NCI-H524 treated with DMSO at 0.1 percent for 48 hours (cell line): ENCODE measurements at places on chromosomes 12 and 14.

GRCh38 chr12:121990692-121991603, 30.7 kb upstream of the BCL7A start:
- peak; percentile 38 for DNase-seq

DNA sequence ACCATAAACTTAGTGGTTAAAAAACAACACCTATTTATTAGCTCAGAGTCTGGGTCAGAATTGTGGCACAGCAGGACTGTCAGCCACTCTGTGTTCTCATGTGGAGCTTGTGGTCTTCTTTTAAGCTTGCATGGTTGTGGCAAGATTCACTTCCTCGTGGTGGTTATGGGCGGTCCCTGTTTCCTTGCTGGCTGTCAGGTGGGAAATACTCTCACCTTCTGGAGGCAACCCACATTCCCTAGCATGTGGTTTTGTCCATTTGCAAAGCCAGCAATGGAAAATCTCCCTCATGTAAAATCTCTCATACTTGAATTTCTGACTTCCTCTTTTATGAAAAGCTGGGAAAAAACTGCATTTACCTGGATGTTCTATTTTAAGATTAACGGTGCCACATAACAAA, 229.8 kb downstream of the ALX1 start:
- no peak for DNase-seq

DNA sequence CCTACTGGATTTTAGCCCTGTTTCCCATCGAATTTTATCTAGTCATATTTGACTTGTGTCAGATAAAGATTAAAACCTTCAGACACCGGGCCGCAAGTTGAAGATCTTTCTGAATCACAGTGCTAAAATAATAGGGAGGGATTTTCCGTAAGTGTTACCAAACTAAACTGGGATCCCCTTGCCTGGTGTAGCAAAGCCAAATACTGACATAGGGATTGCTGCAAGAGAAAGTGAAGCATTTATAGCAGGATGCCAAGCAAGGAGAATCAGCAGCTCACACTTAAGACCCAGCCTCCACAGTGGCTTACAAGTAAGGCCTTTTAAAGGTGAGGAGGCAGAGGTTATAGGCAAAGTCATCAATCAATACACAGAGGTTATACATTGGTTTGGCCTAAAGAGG, 147.4 kb downstream of the AKAP6 start:
- DNase-seq = no peak

GRCh38 chr12:128008341-128008740, 258.6 kb upstream of the TMEM132C start:
- no peak for DNase-seq

DNA sequence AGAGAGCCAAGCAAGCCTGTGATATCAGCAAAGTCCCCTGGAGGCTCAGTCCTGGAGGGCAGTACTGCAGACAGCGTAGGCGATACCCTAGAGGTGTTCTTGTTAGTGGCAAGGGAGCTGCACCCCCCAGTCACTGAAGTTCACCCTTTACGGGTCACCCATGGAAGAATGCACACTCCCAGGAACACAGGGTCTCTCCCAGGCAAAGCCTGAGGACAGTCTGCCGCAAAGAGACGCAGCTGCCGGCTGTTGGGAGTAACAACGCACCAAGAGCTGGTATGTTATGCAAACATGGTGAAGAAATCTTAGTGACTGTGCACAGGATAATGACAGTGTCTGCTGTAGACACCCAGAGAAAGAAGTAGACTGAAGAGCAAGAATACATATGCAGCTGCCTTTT, 43.5 kb upstream of the NOS1 start:
- no peak for DNase-seq

DNA sequence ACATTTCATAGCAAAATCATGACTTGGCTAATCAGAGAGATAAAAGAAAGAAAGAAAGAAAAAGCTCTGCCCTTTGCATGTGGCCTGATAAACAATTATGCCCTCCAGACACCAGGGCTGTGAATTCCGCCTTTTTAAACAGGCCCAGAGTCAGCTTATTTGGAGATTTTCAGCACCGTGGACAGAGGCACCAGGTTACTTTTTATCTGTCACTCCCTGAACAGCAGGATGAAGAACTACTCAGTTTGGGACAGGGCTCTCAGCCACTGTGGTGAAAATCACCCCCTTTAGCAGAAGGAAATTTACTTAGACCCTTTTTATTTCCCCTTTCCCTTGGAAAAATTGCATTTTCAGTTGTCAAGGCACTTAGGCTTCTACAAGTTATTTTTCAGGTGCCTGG, 359.9 kb downstream of the NRXN3 start:
- no peak for DNase-seq

DNA sequence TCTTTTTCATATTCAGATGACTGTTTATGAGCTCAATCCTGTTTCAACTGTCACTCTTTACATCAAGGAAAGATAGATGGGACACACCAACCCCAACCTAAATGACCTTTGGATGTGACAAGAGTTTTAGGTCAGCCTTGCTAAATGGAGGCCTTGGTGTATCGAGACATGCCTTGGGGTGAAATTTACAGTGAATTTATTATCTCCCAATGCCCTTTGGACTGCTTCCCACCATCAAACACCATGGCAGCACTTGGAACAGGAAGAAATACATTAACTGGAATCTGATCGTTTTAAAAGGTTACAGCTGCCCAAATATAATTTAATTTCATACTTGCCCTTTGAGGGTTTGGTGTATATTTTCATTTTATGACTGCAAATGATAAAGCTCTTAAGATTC, 327.6 kb downstream of the SOX5 start:
- DNase-seq = no peak

DNA sequence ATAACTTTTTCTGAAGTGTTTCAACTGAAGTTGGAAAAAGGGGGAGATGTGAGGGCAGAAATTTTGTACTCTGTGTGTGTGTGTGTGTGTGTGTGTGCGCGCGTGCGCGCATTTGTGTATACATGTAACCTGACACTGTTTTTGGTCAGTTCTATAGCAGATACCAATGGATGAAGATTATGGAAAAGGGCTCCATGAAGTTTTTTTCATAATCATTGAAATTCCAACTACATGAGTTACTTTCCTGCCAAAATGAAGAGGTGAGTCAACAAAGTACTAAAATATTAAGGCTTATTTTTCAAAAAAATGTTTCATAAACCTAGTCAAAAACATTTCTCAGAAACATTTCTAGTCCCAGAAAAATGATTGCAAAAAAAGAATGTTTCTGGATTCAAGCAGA, 25.7 kb upstream of the CERS5 start:
- no peak for DNase-seq

- DNase-seq = no peak
These were observed 20.0 kb downstream of the KCNK10 start for GRCh38 chr14:88303041-88303440.

GRCh38 chr12:93297032-93297431, 80.7 kb upstream of the NUDT4 start:
- no peak for DNase-seq

DNA sequence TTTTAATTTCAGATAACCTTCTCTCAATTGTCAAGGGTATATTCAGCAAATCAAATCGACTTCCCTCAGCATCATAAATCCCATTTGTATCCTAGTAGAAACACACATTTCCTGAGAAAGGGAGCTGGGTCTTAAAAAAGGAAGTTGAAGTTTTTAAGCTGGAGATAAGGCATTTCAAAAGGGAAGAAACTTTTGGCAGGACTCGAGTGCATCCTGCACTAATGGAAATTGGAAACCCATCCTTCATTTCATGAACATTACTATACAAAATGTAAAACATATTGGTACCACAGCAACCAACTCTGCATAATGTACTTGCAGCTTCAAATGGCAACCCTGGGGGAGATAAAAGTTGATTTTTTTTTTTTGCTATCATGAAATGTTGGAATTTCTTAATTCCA, 23.7 kb upstream of the TMCC3 start:
- no peak for DNase-seq

DNA sequence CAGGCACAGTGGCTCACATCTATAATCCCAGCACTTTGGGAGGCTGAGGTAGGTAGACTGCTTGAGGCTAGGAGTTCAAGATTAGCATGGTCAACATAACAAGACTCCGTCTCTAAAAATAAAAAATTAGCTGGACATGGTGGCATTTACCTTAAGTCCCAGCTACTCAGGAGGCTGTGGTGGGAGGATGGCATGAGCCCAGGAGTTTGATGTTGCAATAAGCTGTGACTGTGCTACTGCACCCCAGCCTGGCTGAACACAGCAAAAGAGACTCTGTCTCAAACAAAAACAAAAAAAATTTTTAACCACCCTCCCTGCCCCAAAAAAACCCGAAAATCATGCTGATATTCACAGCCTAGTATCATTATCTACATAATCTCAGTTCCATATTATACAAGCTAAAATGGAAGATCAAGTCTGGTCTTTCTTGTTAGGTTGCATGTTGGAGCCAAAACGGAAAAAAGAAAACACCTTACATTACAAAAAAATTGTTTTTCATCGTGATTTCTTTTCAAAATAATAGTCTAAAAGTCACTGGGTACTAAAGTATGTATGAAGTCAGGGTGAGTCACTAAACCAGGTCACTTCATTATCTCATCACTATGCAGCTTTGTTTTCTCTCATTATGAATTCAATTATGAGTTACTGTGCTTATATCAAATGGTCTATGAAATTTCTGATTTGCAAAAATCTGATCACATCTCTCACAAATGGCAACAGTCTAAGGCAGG, 13.8 kb downstream of the GXYLT1 start:
- no peak for DNase-seq

DNA sequence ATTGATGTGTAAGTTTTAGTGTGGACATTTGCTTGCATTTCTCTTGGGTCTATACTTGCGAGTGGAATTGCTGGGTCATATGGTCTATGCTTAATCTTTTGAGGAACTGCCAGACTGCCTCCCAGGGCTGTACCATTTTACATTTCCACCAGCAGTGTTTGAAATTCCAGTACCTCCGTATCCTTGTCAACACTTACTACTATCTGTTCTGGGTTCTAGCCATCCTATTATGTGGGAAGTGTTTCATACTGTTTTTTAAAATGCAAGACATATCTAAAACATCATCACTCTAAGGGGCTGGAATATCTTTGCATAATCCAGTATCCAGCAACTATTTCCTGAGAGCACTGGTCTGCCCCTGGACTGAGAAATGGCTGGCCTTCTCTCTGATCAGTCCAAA, 80.2 kb upstream of the RIN3 start:
- no peak for DNase-seq

GRCh38 chr14:89339579-89339978, 77.5 kb downstream of the FOXN3 start:
- no peak for DNase-seq

DNA sequence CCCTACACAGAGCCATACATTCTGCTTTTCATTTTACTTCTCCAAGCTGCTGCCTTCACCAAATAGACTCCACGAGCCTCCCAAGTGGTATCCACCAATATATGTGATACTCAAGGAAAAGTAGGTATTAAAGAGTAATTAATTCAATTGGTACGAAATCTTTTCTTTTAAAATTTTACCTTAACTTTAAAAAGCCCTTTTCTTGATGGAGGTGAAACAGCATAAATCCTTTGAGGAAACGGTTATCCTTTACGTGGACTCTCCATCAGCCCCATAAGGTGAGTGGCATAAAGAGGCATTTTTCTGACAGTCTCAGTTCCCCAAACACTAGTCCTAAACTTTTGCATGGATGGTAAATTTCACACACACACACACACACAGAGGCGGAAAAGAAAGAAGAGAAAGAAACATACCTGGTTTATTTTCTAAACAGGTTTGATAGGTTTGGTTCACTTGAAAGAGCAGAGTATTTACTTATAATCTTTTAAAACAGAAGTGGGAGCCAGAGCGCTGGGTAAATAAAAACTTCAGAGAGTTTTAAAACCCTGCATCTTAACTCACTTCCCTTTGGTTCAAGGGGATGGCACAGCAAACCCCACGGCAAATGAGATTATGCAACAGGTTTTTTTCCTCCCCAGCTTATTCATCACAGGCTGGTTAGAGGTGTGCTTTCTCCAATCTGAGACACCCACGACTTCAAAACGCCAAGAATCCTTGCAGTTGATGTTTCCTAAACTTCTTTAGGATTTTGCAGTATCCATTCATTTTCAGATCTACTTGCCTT, 1.9 kb downstream of the DUSP16 start:
- DNase-seq = no peak

- DNase-seq = peak; percentile 34
These were observed at the start of gene RIMBP2 for GRCh38 chr12:130715998-130716968. TSS of gene RIMBP2 (minus strand) at chr12:130716299. CDS start at chr12:130479013, 237,286 bp downstream.

- DNase-seq = no peak
These were observed 111.1 kb downstream of the SPTSSA start for GRCh38 chr14:34350903-34351302.

- DNase-seq = no peak
These were observed 182.6 kb downstream of the PIK3C2G start for GRCh38 chr12:18443768-18444437.

- no peak for DNase-seq
These were observed 49.9 kb downstream of the KCNMB4 start for GRCh38 chr12:70415987-70416386.

DNA sequence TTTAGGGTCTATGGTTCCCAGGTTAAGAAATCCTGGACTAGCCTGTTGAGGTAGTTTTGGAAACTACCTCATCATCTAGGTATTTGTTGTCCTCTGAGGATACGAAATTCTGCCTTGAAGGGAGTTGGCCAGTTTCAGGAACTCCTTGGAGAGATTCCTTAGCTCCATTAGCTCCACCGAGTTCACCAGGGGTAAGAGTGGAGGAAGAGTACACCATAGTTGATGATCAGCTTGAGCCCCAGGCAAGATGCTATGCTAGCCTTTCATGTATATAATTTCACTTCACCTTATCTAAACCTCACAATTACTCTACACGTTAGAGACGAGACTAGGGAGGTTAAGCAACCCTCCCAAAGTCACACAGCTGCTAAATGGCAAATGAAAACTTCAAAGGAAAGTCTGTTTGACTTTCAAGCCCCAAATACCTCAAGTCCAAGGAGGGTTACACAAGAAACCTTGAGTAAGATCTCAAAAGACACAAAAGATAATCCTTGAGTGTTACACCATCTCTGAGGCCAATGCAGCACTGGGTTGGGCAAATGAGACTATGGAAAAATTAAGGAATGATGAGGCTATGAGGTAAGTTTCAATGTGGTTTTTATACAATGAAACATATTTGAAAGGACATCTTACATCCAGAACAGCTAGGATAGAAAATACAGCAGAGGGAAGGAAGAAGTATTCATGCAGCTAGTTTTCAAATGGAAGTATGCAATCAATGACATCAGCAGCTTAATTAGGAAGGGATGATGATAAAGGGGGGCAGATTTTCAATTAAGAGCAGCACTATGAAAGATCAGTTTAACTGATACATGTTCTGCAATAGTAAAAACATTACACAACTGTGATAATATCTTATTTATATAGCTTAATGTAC, 97.2 kb upstream of the KRAS start:
- DNase-seq = no peak

GRCh38 chr12:89075880-89076540, 276.3 kb downstream of the DUSP6 start:
- DNase-seq = no peak

GRCh38 chr12:90979951-90980350, 24.8 kb downstream of the EPYC start:
- DNase-seq = no peak
